Activated CD4-positive, alpha-beta memory T cell treated with anti-CD3 and anti-CD28 coated beads, Interleukin-2, amount 10 ng/mL, durations not matched to agents 7 days and 5 days (primary cell): ENCODE measurements at places on chromosomes 7 and 10. TPM values are rescaled to one million over a fixed set of nuclear protein-coding genes. Genes with fewer than 3 reads are reported as not detected.

GRCh38 chr7:100247152-100247757 is 27.5 kb downstream of the PVRIG start:
- DNase-seq = no peak

Gene CLRN3
- total RNA-seq = not detected

Gene OR2A1
- total RNA-seq = not detected

Gene UPK3B
- total RNA-seq = 0.83 TPM
